Activated CD8-positive, alpha-beta memory T cell treated with anti-CD3 and anti-CD28 coated beads for 1 hour (primary cell): ENCODE measurements at places on chromosomes 3 and 15.

DNA sequence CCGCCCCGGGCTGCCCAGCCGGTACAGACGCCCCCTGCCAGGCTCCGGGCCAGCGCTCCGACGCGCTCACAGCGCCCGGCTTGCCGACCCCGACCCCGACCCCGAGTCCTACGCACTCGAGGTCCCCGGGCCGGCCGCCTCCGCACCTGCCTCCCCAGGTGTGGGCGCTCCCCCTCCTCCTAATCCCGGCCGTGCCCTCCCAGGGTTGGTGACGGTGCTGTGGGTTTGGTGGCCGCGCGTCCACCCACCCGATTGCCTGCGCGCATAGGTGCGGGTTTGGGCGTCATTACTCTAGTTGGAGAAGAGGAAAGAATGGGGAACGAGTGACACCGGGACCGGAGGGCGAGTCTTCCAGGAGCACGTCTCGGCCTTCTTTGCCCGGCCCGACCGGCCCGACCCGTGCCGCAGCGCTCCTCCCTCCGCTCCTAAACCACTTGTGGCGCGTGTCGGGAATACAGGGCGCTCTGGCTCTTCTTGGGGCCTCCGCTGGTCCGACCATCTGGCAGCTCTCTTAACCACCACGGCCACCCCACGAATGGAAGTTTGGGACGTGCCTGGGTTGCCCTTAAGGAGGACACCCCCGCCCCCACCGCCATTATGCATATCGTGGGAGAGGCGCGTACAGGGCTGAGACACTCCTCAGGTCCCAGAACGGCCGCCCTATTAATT, 810 bp upstream of the THRB start:
- DNase-seq = no peak

- no peak for DNase-seq
Measured at GRCh38 chr3:71447803-71448202, 135.7 kb downstream of the FOXP1 start.

- DNase-seq = no peak
Measured at GRCh38 chr3:105866656-105867653, 1.9 kb downstream of the CBLB start.

DNA sequence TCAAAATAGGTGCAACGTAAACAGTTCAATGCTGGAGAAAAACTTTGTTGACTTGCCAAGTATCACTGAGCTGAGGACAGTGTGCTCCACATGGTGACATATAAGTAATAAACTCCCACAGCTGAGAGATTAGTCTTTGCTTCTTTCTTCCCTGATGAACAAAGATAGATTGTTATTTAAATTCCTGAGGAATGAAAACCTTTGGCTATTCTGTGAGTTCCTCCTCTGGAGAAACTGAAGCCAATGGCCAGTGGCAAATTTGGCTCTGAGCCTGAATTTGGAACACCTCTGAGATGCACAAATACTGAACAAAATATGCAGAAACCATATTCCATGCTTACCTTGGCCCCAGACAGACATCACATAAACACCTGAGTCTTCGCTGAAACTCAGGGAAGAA, 63.3 kb downstream of the RPL22L1 start:
- DNase-seq = no peak

DNA sequence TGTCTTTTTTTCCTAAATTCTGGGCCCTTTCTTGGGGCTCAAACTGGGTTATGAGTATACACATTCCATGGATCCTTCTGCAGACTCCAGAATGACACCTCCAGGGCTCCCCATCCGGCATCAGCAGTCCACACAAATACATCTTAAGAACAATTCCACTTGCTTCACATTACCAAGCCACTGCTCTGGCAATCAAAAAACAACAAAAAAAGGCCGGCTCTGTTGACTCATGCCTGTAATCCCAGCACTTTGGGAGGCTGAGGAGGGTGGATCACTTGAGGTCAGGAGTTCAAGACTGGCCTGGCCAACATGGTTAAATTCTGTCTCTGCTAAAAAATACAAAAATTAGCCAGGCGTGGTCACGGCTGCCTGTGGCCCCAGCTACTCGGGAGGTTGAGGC, 49.9 kb upstream of the LPP start:
- no peak for DNase-seq

- DNase-seq = no peak
Measured at GRCh38 chr3:153357436-153357835, 195.4 kb downstream of the RAP2B start.

GRCh38 chr3:159783780-159784742, 204.6 kb upstream of the IL12A start:
- no peak for DNase-seq

- no peak for DNase-seq
Measured at GRCh38 chr3:135453326-135453725, 512.2 kb upstream of the PPP2R3A start.

DNA sequence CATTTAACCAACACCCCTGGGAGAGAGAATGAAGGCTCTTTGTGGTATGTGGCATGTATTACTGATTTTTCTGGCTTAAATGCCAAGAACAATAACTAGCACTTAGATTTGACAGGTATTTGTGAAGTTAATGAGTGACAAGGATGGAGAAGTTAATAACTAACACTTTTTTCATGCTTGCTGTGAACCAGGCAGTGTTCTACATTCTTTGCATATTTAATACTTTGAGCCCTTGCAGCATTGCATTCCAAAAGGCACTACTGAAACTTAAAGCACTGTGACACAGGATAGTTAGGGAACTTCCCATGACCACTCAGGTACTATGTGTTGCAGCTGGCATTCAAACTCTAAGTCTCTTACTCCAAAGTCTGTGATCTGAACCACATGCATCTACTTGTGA, 650.6 kb downstream of the ZPLD1 start:
- no peak for DNase-seq

DNA sequence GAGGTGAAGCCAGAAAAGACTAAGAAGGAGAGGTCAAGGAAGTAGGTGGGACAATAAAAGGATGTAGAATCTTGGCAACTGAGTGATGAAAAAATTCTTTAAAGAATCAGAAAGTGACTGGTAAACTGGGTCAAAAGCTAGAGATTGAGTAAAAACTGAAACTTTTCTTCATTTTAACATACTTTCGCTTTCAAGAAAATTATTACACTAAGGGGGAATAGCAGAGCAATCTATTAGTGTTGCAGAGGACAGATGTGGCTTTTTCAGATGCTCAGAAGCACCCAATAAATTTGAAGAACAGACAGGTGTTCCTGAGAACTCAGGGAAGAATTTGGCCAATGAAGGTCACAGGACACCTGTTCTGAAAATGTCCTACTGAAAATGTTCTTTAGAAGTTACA, 805.4 kb upstream of the ALCAM start:
- DNase-seq = no peak

DNA sequence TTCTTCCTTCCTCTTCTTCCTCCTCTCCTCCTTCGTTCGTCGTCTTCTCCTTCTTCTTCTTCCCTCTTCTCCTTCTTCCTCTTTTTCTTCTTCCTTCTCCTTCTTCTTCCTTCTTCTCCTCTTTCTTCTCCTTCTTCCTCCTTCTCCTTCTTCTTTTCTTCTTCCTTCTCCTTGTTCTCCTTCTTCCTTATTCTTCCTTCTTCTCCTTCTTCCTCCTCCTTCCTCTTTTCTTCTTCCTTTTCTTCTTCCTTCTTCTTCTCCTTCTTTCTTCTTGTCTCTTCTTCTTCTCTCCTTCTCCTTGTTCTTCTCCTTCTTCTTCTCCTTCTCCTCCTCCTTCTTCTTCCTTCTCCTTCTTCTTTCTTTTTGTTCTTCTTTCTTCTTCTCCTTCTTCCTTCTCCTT, 35.3 kb downstream of the SPG21 start:
- no peak for DNase-seq

- DNase-seq = no peak
Measured at GRCh38 chr15:73699249-73700040, 15.3 kb downstream of the CD276 start.

DNA sequence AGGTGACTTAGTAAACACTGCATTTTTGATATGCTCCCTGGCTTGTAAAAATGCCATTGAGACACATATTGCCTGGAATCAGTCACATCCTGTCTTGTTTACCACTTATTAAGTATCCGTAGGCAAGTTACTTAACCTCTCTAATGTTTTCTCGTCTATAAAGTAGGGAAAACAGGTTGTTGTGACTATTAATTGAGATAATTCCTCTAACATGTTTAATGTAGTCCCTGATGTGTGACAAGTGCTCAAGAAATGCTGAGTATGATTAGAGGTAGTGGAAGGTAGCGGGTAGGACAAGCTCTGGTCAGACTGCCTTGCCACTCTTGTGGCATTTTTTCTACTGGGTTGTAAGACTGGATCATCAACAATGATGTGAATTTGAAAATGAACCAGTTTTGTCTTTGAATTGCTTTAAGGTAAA, 54.1 kb downstream of the NFKBIZ start:
- DNase-seq = no peak
